ENCODE measurements at places on chromosomes 6 and 20.

GRCh38 chr6:16545382-16545781, 215.9 kb downstream of the ATXN1 start:
- no peak for DNase-seq

DNA sequence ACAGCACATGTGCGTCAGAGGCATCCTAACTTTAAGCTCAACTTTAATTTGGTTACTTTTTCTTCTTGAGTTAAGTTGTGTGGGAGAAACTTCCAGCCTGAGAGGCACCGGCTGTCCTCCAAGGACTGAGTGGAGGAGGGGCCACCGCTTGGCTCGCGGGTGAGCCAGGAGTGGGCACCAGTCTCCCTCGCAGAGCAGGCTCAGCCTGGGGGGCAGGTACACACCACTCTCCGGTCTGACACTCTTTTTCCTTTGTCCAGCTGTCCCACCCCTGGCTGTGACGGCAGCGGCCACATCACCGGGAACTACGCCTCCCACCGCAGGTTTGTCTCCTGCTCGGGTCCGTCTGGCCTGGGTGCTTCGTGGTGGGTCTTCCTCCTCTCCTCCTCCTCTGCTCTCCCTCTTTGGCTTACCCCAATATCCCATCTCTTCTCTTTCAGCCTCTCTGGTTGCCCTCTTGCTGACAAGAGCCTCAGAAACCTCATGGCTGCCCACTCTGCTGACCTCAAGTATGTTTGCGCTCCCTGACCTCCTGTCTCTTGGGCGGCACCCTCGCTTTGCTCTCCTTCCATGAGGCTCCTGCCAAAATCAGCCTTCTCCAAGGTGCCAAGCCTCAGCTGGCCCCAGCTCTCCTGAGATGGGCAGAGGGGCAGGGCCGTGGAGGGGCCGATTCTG, 32.6 kb upstream of the PCMTD2 start:
- no peak for DNase-seq

DNA sequence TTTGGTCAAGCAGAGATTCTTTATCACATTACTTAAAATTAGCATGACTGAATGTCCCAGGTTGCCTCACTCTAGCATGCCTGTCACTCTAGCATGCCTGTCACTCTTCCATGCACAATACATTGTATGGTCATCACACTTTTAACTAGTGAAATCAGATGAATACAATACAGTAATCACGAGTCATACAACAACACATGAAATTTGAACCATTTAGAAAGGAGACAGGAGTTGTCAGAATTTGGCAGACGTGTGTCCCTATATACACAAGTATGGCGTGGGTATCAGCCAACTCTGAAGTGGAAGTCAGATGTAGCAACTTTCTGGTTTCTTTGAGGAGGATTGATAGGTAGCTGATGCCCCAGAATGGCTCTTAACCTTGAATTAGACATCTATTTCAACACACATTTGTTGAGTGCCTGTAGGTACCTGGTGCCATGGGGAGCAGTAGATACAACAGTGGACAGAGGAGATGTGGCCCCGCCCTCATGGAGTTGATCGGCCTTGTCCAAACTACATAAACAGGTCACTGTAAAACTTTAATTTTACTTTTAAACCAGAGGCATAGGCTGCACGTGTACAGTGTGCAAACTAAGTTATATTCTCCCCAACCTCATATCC, 116.1 kb upstream of the TIAM2 start:
- no peak for DNase-seq

- DNase-seq, result no peak
These were observed 61.6 kb upstream of the JAG1 start for GRCh38 chr20:10735195-10735949.

GRCh38 chr20:49457444-49457843, 25.0 kb downstream of the KCNB1 start:
- no peak for DNase-seq

DNA sequence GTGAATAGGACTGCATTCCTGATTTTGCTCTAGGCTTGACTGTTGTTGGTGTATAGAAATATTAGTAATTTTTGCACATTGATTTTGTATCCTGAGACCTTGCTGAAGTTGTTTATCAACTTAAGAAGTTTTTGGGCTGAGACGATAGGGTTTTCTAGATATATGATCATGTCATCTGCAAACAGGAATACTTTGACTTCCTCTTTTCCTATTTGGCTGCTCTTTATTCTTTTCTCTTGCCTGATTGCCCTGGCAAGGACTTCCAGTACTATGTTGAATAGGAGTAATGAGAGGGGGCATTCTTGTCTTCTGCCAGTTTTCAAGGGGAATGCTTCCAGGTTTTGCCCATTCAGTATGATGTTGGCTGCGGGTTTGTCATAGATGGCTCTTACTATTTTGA, 13.4 kb downstream of the HLA-DOB start:
- no peak for DNase-seq

- no peak for DNase-seq
These were observed at the start of gene CBFA2T2 for GRCh38 chr20:33490023-33490933. Gene CBFA2T2 (plus strand): TSS chr20:33490096. CDS start chr20:33490268, 172 bp downstream.
